AML-193 (cell line): ENCODE measurements at places on chromosomes 3 and 15.

- DNase-seq, result no peak
These were observed 196.0 kb downstream of the SUCLG2 start for GRCh38 chr3:67458408-67458807.

DNA sequence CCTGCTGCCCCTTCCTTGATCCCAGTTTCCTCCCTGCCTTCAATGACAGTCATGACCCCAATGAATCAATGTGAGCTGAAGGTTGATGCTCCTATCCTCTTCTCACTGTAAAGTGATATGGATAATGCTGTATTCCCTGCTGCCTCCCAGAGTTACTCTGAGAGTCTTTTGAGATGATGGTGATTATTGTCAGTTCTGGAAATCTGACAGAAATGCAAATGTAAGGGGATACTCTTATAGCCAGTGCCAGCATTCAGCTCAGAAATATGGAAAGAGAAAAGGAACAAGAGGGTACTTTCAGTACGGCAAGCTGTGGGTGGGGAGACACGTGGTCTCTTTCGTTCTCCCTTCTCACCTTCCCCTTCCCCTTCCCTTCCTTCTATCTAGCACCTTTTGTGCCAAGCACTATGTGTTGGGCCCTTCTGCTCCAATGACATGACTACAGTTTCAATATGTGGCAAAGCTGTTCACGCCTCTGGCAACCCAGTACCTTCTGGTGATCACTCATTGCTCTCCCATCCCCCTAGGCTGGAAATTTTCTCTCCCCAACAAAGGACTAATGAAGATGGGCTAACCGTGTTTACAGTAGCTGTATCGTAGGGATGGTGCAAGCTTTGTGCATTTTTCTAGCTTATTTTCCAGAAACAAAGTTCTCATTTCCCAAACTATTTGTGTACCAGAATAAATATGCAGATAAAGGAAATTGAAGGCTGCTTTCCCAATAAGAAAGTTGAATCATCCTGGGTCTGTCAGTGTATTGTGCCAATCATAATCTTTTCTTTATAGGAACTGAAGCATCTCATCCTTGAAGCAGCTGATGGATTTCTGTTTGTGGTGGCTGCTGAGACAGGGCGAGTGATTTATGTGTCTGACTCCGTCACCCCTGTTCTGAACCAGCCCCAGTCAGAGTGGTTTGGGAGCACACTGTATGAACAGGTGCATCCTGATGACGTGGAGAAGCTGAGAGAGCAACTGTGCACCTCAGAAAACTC, 70.3 kb downstream of the ARNT2 start:
- DNase-seq, result no peak

GRCh38 chr3:153669527-153669926, 451.7 kb upstream of the ARHGEF26 start:
- DNase-seq, result no peak

GRCh38 chr15:70932397-70932796, 39.8 kb downstream of the LRRC49 start:
- no peak for DNase-seq
